Ovary (tissue), 10 donors: ENCODE measurements at places on chromosomes 16 and 17. TPM values are rescaled to one million over a fixed set of nuclear protein-coding genes. Genes with fewer than 3 reads are reported as not detected.

GRCh38 chr16:58451945-58452401, 48.0 kb upstream of the NDRG4 start:
- H3K27ac ChIP-seq, result no peak overlapping the region
- H3K36me3 ChIP-seq, result no peaks in the 10 kb centered on the region
- H3K4me3 ChIP-seq, result no peak overlapping the region
- H3K4me1 ChIP-seq, result no peaks in the 10 kb centered on the region
- no peak for DNase-seq
- no peaks in the 10 kb centered on the region for H3K27me3 ChIP-seq

DNA sequence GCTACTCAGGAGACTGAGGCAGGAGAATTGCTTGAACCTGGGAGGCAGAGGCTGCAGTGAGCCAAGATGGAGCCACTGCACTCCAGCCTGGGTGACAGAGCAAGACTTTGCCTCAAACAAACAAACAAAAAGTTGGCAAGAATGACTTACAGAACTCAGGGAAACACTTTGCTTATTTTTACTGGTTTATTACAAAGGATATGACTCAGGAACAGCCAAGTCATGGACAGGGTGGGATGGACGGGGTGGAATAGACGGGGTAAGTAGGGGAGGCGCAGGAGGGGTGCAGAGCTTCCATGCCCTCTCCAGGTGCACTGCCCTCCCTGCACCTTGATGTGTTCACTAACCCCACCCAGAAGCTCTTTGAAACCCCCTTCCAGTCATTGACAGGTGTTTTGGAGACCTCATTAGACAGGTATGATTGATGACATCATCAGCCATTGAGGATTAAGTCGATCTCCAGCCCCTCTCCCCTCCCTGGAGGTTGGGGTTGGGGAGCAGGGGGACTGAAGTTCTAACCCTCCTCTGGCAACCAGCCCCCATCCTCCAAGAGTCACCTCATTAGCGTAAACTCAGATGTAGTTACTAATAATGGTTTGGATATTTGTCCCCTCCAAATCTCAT, 41.3 kb upstream of the ZCCHC14 start:
- DNase-seq, result no peak
- no peaks in the 10 kb centered on the region for H3K27me3 ChIP-seq
- H3K36me3 ChIP-seq, result no peaks in the 10 kb centered on the region
- H3K4me1 ChIP-seq, result no peaks in the 10 kb centered on the region
- no peak overlapping the region for H3K4me3 ChIP-seq
- H3K27ac ChIP-seq, result no peak overlapping the region

- H3K36me3 ChIP-seq, result no peaks in the 10 kb centered on the region
- H3K27me3 ChIP-seq, result no peaks in the 10 kb centered on the region
- H3K4me3 ChIP-seq, result peak within 1 kb of the TSS; percentile 54
- peaks cover 11% of the 10 kb centered on the region for H3K4me1 ChIP-seq
Observed at GRCh38 chr17:17042384-17042736, at the start of gene MPRIP. MPRIP (plus strand) TSS chr17:17042457; CDS start chr17:17042849, 392 bp downstream.

GRCh38 chr17:74490716-74491115, 24.3 kb downstream of the CD300A start:
- no peaks in the 10 kb centered on the region for H3K4me1 ChIP-seq
- no peak overlapping the region for H3K27ac ChIP-seq
- H3K36me3 ChIP-seq, result no peaks in the 10 kb centered on the region

Gene IRX5
- 0.88 TPM for total RNA-seq
